Muscle of back (tissue), 13 donors: ENCODE measurements at places on chromosomes 3 and 15. TPM values are rescaled to one million over a fixed set of nuclear protein-coding genes. Genes with fewer than 3 reads are reported as not detected.

The PSTPIP1 gene
- 2.5 TPM for polyA plus RNA-seq

The GUCA1C gene
- polyA plus RNA-seq: not detected

The TGM5 gene
- polyA plus RNA-seq: 0.50 TPM

The ARGFX gene
- not detected for polyA plus RNA-seq

- DNase-seq: no peak
Observed at GRCh38 chr3:9136746-9137465, 112.5 kb downstream of the SRGAP3 start.

DNA sequence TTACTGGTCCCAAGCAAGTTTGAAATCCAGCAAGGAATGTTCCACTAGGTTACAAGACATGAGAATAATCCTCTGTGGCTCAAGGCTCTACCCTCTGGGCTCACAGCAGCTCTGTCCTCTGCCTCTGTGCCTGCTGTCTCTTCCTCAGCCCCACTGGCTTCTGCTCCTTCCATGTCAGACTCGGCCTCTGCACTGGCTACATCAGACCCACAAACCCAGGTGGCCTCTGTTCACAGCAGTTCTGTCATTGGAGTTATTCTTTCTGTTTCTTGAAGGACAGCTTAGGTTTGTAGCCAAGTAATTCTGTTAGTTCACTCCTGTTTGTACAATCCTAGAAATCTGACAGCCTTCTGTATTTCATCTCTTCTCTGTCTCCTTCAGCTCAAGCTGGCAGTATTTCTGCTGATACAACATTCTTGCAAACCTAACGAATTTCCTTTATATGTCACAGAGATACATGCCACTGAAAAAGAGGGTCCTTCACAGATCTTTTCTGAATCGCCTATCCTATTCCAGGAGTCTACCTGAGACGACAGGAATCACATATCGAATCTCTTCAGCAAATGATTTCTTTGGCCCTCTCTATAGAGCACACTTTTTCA lies 227.8 kb upstream of the PLSCR5 start:
- no peak for DNase-seq

GRCh38 chr3:197186887-197187588 lies 111.4 kb downstream of the DLG1 start:
- DNase-seq: peak; percentile 62

- DNase-seq: peak; percentile 59
Observed at GRCh38 chr3:168051531-168052471, 43.9 kb downstream of the GOLIM4 start.

DNA sequence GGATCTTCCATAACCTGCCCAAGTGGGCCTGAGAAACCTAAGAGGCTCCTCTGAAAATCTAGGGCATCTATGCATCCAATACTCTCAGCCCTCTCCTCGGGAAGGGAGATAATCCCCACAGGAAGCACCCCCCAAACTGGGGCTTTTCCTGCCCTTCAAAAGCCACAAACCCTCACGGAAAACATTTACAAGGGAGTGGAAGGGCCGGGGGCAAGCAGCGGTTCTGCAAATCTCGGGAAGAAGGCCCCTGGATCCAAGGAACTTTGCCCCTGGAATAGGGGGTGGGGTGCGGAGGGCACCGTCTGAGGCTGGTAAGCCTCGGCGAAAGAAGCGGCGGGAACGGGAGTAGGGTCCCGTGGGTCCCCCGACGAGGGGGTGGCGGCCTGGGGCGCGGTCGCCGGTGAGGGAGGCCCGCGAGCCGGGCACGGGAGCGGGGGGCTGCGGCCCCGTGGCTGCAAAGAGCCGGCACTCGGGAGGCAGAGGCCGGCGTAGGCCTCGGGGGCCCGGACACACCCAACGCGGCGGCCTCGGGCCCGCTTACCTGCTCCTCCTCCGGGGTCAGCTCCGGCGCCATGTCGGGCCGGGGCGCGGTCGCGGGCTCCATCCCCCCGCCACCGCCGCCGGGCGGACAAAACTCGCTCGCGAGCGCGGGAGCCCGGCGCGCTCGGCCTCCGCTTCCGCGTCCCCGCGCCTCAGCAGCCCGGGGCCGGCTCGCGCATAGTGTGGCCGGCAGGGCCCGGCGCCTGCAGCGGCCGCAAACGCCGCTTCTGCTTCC lies 755 bp downstream of the PTPN9 start:
- DNase-seq: no peak

DNA sequence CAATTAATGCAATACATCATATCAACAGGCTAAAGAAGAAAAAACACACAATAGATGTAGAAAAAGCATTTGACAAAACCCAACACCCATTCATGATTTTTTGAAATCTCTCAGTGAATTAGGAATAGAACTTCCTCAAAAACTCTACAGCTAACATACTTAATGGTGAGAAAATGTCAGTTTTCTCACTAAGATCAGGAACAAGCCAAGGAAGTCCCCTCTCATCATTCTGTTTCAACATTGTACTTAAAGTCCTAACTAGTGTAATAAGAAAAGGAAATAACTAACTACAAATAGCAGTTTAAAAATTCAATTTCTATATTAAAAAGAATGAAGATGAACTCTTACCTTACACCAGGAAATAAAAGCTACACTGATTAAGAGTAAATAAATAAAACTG lies 77.8 kb downstream of the DCLK3 start:
- DNase-seq: no peak

DNA sequence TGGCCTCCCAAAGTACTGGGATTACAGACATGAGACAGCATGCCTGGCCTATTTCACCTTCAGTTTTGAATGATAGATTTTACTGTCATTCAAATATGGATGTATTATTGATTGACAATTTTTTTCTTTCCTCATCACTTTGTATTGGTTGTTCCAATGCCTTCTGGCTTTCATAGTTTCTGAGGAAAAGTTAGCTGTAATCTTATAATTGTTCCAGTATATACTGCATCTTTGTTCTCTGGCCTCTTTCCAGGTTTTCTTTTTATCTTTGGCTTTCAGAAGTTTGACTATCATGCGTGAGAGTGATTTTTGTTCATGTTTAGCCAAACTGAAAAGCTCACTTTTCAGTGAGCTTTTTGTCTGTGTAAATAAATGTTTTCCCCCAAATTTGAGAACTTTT lies 157.1 kb downstream of the RSRC1 start:
- no peak for DNase-seq

- DNase-seq: no peak
Observed at GRCh38 chr3:121985846-121986245, 36.2 kb downstream of the ILDR1 start.

DNA sequence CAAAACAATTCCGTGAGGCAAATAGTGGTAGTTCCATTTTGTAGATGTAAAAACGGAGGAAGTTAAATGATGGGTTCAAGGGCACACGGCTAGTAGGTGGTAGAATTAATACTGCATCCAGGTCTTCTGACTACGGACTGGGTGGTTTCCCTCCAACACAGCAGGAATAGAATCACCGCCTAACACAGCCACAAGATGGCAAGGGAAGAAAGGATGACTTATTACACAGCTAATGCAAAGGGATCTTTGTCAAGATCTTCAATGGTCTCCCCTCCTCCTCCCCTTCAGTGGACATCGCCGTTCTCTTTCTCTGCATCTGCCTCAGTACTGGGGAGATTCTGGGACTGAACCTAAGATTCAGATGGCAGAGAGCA lies 524 bp upstream of the TOPBP1 start:
- peak; percentile 65 for DNase-seq
